ENCODE measurements at places on chromosomes 13 and 19.

DNA sequence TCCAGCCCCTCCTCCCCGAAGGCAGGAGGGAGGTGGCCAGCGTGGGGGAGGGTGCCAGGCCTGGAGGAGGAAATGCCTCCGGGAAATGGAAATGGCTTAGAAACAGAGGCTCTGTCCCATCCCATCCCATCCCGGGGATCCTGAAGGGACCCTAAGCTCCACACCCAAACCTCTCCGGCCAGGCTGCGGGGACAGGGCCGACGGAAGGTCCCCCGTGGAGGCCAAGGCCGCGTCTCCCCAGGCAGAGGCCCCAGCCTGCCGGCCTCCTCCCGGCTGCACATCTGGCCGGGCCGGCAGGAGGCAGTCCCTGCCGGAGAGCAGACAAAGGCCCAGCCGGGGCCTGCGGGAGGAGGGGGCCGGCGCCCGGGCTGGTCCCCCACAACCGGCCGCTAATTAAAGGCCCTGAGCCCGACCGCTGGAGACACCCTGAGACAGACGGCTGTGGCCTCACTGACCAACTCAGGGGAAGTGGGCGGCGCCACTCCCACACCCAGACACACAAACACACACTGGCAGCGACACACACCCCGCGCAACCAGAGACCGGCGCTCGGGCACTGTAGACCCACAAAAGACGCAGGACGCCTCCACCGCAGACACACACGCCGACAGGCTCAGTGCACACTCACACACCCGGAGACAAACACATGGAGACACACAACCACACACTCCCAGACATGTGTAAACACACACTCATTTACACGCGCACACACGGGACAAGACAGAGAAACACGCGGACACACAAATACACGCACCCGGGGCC is 1.1 kb downstream of the ADAMTS10 start:
- no peak for DNase-seq

- no peak for DNase-seq
Measured at GRCh38 chr13:35621989-35622388, 145.5 kb upstream of the MAB21L1 start.

GRCh38 chr13:86020351-86021002 is 221.3 kb upstream of the SLITRK6 start:
- no peak for DNase-seq

DNA sequence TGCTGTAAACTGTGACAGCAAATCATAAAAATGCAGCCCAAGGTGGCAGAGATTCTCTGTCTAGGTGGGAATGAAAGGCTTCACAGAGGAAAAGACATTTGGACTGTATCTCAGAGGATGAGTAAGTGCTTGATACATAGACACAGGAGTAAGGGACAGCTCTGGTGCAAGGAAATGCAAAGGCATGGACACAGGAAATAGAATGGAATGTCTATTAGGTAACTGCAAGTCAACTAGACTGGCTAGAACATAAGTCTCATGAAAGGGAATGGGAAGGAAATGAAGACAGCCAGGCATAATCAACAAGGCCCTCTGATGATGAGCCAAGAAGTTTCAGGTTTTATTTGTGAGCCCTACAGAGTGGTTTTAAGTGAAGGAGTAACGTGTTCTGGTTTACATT is 321.7 kb downstream of the SUCLA2 start:
- DNase-seq = no peak

DNA sequence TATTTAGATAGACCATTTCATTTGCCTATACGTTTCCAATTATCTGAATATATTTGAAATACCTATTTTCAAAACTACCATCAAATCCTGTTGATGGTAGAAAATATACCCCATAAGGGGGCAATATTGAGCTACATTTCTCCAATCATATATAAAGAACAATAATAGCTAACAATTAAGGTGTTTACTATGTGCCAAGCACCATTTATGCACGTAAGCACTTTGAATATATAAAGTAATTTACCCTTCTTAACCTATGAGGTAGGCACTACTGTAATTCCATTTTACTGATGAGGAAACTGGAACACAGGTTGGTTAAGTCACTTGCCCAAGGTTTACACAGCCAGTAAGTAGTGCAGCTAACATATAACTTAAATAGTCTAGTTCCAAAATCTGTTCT is 79.2 kb downstream of the UBL3 start:
- no peak for DNase-seq

GRCh38 chr13:111530137-111530870 is 209.9 kb downstream of the TEX29 start:
- no peak for DNase-seq

DNA sequence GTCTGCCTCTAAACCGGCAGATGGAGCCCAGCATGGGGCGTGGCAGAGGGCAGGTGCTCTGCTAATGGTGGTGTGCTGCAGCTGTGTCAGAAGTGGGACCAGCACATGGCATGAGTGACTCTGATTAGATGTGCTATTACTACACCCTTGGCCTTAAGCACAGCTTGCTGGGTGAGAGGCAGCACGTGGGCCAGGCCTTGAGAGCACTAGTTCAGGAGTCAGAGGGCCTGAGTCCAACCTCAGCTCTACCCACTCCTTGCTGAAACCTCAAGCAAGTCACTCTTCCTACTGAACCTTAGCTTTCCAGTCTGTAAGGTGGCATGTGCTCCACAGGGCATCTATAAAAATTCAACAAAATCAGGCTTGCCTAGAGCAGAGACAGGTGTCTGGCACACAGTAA is 22.7 kb downstream of the AKT2 start:
- no peak for DNase-seq

GRCh38 chr13:51782026-51782710 is 21.8 kb downstream of the DHRS12 start:
- no peak for DNase-seq

DNA sequence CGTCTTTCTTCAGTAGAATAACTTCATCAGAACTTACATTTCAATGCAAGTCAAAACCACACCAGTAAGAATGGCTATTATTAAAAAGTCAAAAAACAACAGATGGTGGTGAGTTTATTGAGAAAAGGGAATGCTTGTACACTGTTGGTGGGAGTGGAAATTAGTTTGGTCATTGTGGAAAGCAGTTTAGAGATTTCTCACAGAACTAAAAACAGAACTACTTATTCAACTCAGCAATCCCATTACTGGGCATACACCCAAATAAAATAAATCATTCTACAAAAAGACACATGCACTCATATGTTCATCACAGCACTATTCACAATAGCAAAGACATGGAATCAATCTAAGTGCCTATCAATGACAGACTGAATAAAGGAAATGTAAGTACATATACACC is 231.2 kb downstream of the NHLRC3 start:
- no peak for DNase-seq

- no peak for DNase-seq
Measured at GRCh38 chr19:4016486-4016885, 8.9 kb downstream of the PIAS4 start.

DNA sequence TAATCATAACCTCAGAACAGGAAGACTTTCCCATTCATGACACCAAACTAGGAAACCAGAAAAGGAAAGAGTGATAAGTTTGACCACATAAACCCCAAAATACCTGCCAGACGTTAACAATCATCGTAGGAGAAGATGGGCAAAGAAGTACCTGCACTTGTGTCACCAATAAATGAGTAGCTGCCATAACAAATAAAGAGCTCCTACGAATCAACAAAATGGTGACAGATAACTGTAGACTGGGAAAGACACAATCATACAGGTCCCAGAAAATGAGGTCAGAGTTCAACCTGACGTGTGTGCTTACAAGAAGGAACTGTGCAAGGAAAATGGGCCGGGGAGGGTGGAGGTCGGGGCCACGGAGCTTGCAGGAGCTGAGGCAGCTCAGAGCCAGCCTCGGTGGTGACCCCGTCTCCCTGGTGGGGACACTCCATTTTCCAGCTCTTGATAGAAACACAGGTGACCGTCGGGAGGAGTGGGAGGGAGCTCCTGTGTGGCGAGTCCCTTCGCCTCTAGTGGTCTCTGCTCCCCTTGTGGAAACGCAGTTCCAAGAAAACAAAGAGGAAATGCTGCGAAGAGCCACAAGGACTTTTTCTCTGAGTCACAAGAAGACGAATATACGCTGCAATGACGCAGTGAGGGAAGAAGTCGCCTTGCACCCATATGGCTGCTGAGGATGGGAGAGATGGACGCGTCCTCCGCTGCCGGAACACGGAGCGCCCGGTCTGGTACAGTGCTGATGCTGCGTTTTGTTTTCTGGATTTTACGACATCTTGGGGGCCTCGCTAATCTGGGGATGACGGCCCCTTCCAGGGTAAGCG is 9.5 kb downstream of the PIP5K1C start:
- DNase-seq = no peak

- no peak for DNase-seq
Measured at GRCh38 chr19:56917998-56918397, 77.5 kb upstream of the PEG3 start.

- DNase-seq = no peak
Measured at GRCh38 chr19:31627620-31628365, 278.6 kb upstream of the TSHZ3 start.

DNA sequence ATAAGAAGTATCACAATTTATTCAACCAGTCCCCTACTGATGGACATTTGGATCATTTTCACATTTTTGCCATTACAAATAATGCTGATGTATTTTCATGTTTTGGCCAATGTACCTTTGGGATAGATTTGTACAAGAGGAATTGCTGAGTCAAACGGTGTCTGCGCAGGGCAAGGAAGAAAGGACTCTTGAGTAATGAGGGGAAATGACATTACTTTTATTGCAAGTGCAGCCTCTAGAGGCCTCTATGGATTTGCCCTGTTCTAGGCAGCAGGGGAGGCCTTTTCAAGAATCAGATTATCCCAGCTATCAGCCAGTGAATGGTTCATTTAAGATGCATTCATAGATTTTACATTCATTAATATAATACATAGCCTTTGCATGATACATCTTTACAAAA is 32.9 kb upstream of the GTF3A start:
- no peak for DNase-seq

DNA sequence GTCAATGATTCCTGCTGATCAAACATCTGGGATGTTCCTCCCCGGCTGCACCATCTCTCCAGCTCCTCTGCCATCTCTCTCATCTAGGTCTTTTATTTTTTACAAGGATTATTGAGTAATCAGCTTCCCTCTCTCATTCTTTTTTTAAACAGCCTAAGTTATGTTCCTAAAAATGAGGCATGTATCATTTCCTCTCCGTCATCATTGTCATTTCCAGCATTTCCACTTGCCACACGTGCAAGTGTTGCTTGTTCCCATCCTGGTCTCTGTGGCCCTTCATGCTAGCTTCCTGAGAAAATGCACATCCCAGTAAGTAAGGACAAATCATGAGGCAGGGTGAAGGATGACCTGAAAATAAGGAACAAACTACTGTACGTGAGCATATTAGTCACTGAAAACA is 102.7 kb upstream of the POSTN start:
- no peak for DNase-seq

DNA sequence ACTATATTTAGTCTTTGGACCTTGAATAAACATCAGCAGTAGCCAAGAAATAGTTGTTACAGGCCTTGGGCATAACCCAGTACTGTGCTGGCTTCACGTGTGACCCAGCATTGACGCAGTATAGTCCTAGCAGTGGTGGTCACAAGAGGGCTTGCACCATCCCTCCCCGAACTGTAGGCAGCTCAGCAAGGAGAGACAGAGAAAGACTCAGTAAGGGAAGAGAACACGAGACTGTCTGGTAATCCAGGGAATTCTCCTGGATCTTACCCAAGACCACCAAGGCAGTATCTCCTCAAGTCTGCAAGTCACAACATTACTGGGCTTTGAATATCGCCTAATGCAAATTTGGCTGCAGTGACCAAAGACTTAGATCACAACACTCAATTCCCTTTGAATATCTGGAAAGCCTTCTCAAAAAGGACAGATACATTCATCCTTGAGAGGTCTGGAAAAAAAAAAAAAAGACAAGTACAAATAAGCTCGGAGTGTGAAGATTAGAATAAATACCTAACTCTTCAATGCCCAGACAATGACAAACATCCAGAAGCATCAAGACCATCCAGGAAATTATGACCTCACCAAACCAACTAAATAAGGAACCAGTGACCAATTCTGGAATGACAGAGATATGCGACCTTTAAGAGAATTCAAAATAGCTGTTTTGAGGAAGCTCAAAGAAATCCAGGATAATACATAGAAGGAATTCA is 39.7 kb downstream of the CAB39L start:
- DNase-seq = no peak

DNA sequence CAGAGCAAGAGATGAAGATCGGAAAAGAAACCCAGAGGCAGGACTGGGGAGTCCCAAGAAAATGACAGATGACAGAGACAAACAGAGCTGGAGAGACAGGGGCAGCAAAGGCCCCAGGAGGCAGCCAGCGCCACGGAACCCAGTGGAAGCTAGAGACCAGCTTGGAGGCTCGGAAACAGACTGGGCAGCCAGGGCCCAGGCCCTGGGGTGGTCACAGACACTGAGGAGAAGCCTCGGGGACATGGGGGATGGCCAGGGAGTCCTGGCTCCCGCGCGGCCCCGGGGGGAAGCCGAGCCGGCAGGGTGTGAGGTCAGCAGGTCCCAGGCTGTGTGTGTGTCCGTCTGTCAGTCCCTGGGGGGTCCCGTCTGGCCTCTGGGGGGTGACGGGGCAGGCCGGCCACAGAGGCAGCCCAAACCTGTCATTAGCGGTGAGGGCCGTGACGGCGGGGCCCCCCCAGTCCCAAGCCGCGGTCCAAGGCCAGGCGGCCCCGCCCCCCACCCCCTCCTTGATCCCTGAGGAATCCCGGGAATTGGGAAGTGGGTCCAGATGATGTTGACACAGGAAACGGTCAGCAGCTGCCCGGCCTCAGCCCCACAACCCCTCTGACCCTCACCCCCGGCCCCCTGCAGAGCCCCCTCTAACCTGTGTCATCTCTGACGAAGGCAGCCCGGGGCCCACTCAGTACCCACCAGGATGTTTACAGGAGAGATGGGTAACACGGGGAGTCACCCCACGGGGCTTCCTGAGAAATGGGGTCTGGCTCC is 2.5 kb upstream of the TMEM190 start:
- no peak for DNase-seq

- no peak for DNase-seq
Measured at GRCh38 chr19:36244066-36244465, 29.2 kb downstream of the ZNF146 start.

DNA sequence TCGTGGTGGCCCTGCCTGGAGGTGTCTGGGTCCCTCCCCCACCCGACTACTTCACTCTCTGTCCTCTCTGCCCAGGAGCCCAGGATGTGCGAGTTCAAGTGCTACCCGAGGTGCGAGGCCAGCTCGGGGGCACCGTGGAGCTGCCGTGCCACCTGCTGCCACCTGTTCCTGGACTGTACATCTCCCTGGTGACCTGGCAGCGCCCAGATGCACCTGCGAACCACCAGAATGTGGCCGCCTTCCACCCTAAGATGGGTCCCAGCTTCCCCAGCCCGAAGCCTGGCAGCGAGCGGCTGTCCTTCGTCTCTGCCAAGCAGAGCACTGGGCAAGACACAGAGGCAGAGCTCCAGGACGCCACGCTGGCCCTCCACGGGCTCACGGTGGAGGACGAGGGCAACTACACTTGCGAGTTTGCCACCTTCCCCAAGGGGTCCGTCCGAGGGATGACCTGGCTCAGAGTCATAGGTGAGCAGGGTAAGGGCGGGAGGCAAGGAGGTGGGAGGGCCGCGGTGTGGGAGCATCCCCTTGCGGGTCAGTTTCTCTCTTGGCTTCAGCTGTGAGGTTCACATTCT is 19.2 kb downstream of the NECTIN2 start:
- no peak for DNase-seq

Measured in stimulated activated CD4-positive, alpha-beta T cell treated with anti-CD3 and anti-CD28 coated beads, TNF-alpha, amount 100 ng/mL, for 1 hour (primary cell).